ENCODE measurements at places on chromosomes 6 and 20.

DNA sequence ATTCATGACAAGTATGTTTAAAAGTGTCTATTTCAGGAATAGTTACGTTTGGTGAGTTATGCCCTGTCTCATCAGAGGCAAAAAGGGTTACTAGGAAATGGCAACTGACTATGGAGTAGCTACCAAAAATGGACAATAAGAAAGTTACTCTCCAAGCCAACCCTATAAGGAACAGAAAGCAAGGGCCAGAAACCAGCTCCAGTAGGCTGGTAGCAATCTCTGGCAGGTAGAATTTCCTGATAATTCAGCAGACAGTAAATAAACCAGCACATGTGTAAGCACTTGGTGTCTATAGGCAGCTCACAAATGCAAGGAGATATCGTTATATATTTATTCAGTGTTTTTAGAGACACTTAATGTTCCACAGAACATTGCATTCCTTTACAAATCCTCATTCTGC lies 20.3 kb downstream of the SOX4 start:
- DNase-seq, result no peak

- no peak for DNase-seq
Measured at GRCh38 chr6:129510950-129511349, 199.0 kb downstream of the ARHGAP18 start.

- DNase-seq, result no peak
Measured at GRCh38 chr20:46279103-46279502, 29.2 kb downstream of the CDH22 start.

- DNase-seq, result no peak
Measured at GRCh38 chr6:34240329-34241248, 3.9 kb downstream of the HMGA1 start.

DNA sequence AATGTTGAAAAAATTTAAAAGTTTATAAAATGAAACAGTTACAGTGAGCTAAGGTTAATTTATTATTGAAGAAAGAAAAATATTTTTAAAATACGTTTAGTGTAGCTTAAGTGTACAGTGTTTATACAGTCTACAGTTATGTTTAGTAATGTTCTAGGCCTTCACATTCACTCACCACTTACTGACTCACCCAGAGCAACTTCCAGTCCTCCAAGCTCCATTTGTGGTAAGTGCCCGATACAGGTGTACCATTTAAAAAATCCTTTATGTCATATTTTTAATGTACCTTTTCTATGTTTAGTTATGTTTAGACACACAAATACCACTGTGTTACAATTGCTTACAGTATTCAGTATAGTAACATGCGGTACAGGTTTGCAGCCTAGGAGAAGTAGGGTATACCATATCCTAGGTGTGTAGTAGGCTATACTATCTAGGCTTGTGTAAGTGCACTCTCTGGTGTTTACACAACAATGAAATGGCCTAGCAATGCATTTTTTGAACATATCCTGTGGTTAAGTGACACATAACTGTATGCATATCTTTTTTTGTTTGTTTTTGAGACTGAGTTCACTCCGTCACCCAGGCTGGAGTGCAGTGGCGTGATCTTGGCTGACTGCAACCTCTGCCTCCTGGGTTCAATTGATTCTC lies 26.3 kb downstream of the FLRT3 start:
- DNase-seq, result no peak

GRCh38 chr20:61935926-61936700 lies 129.6 kb downstream of the TAF4 start:
- DNase-seq, result no peak

- no peak for DNase-seq
Measured at GRCh38 chr6:90997076-90997475, 410.2 kb upstream of the MAP3K7 start.

- no peak for DNase-seq
Measured at GRCh38 chr20:19429538-19429937, 217.1 kb downstream of the SLC24A3 start.

DNA sequence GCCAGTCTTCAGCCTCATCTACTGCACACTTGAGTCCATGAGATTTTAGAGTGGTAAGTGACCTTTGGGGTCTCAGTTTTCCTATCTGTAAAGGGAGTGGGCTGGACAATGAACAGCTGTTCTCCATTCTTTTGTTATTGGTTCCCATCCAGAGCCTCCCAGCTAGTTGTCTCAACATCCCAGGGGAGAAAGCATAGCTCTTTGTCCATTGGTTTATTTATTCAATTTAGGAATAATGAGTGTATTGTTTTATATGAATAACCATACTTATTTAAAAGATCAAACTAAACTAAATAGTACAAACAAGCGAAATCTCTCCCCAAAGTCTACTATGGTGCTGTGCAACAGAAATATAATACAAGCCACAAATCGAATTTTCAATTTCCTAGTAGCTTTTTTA lies 13.7 kb downstream of the PIGT start:
- DNase-seq, result no peak

GRCh38 chr6:127976111-127976510 lies 75.3 kb upstream of the THEMIS start:
- no peak for DNase-seq

- DNase-seq, result no peak
Measured at GRCh38 chr20:25859649-25860530, 163.2 kb upstream of the ZNF337 start.

DNA sequence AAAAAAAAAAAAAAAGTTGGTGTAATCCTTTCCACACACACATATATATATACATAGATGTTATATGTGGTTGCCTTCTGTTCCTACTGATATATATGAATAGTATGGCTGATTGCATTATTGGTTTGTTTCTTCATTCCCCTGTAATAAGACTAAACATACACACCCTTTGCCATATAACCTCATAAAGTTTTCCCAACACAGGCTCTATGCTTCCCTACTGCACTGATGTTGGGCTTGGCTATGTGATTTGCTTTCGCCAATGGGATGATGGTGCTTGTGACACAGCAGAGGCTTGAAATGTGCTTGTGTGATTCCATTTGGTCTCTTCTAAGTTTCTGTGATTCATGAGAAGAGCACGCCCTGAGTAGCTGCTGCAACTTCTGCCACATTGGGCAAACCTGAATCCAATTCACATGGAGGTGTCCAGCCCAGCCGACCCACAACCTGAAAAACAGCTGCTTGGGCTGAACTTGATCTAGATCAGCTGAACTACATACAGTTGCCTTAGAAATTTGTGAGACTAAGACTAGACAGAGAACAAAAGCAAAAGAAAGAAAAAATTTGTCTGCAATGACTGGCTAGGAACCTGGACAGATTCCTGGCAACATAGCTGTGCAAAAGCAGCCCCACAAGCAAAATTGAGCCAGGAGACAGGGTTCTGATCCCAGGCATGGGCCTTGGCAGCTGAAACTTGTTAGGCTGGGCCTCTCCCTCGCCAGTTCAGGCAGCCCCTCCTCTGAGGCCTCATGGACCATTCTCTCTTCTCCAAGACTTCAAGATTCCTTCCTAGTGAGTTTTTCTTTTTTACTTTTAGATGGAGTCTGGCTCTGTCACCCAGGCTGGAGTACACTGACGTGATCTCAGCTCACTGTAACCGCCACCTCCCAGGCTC lies 13.4 kb upstream of the TBC1D20 start:
- no peak for DNase-seq

GRCh38 chr20:53580376-53581111 lies 13.1 kb downstream of the ZNF217 start:
- DNase-seq, result no peak

DNA sequence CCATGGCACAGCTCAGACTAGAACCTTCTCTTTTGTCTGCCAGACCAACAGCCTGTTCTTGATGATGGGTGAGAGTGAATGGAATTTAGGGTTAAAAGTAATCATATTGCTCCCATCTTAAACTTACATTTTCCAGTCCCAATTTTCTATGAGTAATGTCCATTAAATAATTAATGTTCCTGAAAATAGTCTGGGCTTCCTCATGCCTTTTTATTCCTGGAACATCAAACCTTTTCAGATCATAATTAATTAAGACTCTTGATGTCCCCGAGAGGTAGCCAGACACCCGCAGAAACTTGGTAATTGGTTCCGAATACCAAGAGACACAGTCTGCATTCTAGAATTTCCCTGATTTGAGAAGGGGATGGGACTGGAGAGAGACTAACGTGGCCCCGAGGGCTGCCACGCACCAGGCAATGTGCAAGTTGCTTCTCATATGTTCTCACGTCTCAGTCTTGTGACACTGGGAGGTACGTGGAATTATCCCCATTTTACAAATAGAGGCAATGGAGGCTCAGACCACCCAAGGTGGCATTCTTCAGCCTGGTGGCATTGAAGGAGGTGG lies 78.6 kb upstream of the TOX2 start:
- no peak for DNase-seq

- DNase-seq, result no peak
Measured at GRCh38 chr6:106512048-106512967, 117.0 kb downstream of the RTN4IP1 start.

DNA sequence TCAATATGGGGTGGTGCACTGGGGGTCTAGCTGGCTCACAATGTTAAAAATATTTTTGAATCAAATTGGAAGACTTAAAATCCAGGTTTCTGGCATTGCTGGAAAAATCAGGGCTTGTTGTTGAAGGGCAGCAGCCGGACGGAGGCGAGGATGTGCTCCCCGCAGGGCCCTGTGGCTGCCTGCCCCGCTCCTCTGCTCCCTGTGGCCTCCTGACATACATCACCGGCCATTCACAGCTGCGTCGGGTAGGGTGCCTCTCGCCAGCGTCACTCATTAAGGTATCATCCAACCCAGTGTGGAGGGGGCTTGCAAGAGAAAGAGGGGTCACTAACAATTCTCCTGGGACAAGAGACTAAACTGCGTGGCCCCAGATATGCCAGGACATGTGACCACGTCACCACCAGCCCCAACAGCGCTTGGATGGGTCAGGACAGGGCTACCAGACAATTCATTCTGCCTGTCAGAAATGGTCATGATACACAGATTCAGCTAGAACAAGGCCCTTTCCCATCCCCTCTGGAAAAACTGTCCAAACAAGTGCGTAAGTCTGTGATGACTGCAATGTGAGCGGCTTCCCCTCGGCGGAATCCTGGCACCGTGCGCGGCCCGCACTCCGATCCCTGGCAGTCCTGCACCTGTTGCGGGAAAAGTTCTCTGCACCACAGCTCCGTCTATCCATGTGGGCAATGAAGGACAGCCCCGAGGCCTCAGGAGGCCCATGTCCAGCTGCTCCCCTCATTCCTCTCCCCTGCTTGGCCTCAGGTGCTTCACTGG lies 12.0 kb downstream of the GATA5 start:
- DNase-seq, result no peak

DNA sequence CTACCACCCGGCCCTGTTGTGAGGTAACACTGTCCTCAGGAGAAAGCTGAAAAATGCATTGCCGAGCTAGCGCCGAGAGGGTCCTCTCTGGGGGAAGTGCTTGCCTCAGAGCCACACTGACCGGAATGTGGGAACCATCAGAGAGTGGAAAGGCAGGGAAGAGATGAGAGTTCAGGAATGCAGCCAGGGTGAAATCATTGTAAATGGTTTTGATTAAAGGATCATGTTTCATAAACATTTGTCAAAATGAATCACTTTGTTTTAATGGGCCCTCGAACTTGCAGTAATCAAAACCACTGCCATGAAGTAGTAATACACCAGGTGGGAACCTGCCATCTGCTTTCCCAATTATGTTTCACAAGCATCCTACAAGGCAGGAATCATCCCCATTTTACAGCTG lies 16.9 kb upstream of the IL17F start:
- DNase-seq, result no peak

GRCh38 chr6:157346373-157346772 lies 23.1 kb upstream of the TMEM242 start:
- no peak for DNase-seq

DNA sequence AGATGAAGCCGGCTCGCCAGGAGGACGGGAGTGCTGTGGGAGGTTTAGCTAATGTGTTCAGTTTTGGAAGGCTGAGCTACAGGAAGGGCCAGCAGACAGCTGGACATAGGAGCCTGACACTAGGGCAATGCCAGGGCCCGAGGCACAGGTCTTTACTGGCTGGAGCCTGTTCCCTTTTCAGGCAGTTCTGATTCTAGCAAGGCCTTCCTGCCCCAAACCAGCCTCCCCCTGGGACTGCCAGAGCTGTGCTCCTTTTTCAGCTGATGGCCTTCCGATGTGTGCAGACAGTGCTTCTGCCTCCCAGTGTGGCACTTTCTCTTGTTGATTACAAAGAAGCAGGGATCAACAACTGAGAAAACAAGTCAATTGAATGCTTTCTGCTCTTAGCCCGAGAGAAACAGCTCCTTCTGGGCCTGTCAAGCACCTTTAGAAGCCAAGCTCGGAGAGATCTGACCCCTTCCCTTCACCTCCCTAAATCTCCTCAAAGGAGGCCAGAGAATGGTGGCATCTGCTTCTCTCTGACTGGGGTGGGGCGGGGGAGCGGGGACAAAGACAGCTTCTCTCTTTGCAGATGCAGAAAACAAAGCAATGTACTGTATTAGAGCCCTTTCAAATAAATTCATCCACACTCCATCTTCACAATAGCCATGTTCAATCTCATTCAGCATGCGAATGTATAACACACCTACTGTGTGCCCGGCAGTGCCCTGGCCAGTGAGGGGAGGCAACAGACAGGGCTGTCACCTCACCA lies 63.2 kb downstream of the RAB44 start:
- DNase-seq, result no peak

GRCh38 chr20:52124821-52125220 lies 66.8 kb downstream of the ZFP64 start:
- DNase-seq, result no peak

DNA sequence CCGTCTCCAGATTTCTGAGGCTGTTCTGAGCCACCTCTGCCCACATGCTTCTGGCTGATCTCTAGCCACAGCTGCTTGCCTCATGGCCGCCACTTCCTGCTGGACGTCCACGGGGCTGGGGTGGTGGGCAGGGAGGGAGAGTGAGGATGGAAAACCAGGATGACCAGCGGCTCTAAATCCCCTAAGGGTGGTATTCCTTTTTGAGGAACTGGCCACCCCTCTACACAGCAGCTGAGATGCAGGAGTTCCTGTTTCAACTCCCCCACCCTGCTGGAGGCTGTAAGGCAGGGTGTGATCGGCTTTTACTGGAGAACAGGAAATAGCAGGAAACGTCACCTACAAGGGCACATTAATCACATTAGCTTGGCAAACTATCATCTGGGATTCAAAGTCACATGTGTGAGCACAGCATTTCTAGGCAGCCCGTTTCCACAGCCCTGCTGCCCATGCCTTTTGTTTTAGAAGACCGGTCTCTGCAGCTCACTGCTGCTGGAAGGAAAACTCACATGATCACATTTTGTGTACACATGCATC lies 181.6 kb upstream of the ECI2 start:
- DNase-seq, result no peak

- DNase-seq, result no peak
Measured at GRCh38 chr20:13238001-13238653, 17.1 kb downstream of the ISM1 start.

- no peak for DNase-seq
Measured at GRCh38 chr6:105611606-105612005, 208.7 kb upstream of the PREP start.

DNA sequence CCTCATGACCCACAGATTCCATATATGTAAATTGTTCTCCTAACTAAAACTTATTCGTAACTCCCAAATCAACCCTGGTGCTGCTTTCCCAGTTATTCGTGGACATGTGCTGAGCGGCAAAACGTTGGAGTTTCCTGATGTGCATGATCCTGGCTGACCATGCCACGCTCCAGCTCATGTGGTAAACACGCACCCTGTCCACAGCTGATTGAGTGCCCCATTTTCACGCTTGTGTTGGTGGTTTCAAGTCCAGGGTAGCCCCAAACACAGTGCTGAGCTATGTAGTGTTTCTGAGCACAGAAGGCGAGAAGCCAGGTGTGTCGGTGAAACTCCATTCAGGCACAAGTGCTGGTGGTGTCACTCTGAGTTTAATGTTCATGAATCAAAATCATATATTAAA lies 19.1 kb upstream of the FOXC1 start:
- DNase-seq, result no peak

- DNase-seq, result no peak
Measured at GRCh38 chr20:50992733-50993457, 30.0 kb downstream of the KCNG1 start.

GRCh38 chr20:64006902-64007301 lies 26.0 kb downstream of the PRPF6 start:
- DNase-seq, result no peak

All from NCI-H187 treated with DMSO at 0.1 percent for 48 hours (cell line).